ENCODE measurements at places on chromosomes 3 and 15.
A peak's percentile ranks its signal among the peaks of the same experiment; 100 is the strongest.

DNA sequence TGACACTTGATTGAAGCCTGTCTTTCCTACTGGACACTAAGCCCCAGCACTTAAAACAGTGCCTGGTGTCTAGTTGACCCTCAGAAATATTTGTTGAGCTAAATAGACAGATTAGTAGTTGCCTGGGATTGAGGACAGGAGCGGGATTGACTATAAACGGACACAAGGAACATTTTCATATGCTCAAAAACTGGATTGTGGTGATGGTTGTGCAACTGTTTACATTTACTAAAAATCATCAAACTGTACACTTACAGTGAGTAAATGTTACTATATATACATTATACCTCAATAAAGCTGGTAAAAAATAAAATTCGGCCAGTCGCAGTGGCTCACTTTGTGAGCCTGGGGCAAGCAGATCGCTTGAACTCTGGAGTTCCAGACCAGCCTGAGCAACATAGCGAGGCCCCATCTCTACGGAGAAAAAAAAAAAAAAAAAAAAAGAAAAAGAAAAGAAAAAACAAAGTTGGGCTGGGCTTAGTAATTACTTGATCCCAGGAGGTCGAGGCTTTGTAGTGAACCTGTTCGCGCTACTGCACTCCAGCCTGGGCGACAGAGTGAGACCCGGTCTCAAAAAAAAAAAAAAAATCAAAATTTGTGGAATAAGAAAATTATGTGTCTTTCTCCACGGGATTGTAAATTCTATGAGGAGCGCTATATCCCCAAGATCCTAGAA is 632 bp upstream of the IDH3A start:
- DNase-seq = no peak

DNA sequence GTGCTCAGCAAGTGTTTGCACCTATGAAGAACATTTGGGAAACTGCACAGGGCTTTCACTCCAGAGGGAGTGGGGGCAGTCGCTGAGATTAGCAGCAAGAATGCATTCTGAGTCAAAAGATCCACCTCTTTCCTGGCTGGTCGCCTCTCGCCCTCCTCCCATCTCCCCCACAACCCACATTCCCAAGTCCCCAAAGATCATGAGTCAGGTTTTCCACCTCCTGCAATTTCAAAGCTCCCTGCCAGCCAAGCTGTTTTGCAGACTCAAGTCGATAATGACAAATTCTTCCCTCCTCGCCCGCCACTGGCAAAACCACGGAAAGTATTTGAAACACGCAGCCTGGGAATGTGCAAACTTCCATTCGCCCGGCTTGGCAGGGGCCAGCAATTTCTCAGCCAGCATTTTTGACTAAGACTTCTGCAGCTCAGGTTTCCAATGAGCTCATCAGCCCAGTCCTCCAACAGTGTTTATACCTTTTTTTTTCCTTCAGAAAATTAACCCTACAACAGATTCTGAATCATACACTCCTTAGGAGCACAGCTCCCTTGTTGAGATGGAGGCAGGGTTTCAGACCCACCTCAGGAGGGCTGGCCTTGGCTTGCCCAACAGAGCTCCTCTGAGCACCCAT is 181.4 kb downstream of the SMAD6 start:
- DNase-seq = no peak

DNA sequence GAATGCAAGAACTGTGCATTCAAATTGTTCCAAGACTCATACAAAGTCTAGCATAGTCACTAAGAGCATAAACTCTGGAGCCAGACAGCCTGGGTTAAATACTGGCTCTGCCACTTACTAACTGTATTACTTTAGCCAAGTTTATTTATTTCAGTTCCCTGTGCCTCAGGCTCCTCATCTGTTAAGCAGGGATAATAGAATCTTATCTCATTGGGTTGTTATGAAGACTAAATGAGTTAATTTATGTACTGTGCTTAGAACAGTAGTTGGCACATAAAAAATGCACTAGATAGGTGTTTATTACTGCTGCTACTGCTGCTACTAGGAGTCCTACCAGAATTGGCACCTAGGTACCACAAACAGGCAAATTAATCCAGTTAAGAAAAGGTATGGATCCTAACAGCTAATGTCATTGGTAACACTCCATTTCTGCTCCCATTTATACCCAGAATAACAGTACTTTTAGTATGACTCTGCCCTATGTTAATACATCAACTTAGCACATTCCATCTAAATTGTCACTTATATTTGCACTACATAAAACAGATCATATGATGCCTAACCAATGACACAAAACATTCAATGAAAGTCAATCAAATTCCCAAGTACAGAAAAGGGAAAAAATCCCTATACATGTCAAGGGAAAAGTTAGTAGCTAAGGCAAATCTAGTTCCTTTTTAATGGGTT is 45.7 kb downstream of the GSK3B start:
- no peak for DNase-seq

- no peak for DNase-seq
Measured at GRCh38 chr3:99526921-99527320, 111.5 kb upstream of the COL8A1 start.

DNA sequence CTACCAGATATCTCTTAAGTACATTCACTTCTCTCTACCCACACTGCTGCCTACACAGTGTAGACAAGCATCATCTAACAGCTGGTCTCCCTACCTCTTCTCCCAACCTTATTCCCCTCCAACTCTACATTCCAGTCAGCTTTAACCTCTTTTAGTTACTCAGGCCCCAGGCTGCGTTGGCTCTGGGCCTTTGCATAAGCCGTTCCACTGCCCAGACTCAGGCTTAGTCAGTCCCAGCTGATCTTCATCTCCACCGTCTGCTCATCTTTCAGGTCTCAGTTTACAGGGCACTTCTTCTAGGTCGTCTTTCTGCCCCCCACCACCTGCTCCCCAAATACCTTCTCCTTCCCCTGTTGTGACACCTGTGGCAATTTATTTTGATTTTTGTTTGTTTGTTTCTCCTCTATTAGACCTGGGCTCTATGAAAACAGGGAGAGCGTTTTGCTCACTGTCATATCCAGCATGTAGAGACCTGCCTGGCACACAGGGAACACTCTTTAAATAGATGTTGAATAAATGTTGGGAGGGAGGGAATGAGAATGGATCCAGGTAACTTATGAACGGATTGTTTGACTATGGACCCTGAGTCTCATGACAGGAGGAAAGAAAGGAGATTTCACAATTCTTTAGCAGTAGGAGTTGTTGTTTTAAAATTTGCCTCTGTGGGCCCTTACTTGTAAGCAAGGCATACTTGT is 11.1 kb downstream of the SLC27A2 start:
- no peak for DNase-seq

DNA sequence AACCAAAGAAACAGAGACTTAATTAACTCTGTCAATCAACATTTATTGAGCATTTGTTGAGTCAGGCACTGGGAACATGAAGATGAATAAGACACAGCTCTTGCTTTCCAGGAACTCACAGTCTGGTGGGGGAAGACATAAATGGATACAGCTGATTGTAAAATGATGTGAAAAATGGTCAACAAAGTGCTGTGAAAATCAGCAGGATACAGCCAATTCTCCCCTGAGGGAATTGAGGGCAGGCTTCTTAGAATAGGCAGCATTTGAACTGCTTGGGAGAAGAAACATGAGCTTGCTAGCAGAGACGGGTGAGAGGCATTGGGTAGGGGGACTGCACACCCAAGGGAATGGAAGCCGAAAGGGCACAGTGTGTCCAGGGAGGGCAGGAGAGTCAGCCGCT is 41.1 kb downstream of the MFSD1 start:
- no peak for DNase-seq

DNA sequence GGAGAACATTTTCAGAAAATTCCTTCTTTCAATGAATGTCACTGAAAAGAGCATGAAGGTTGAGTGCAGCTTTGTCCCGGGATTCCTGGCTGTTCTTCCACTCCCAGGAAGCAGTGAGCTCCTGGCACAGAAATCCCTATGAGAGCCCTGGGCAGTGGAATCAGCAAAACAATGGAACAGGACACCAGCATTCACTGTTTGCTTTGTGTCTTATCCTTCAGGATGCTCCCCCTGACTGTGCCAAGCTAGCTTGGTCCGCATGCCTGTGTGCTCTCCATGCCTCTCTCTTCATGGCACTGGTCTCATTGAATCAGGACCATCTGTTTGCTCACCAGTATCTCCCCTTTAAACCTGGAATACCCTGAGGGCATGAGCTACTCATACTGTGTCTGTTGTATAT is 102.0 kb upstream of the GADL1 start:
- no peak for DNase-seq

GRCh38 chr3:71926262-71926600 is 141.3 kb upstream of the PROK2 start:
- no peak for DNase-seq

GRCh38 chr3:78668302-78668701 is 1099.5 kb downstream of the ROBO1 start:
- DNase-seq = no peak

GRCh38 chr15:45729141-45729540 is 94.3 kb downstream of the SQOR start:
- DNase-seq = no peak

DNA sequence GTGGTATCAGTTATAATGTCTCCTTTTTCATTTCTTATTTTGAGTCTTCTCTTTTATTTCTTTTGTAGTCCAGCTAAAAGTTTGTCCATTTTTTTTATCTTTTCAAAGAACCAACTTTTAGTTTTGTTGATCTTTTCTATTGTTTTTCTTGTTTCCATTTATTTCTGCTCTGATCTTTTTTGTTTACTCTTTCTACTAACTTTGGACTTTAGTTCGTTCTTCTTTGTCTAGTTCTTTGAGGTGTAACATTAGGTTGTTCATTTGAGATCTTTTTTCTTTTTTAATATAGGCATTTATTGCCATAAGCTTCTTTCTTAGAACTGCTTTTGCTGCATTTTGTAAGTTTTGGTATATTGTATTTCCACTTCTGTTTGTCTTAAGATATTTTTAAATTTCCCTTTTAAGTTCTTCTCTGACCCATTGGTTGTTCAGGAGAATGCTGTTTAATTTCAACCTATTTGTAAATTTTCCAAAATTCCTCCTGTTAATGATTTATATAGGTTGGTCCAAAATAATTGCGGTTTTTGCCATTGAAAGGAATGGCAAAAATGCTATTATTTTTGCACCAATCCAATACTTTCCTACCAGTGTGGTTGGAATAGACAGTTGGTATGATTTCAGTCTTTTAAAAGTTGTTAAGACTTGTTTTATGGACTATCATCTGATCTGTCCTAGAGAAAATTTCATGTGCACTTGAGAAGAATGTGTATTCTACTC is 51.2 kb downstream of the KAT2B start:
- no peak for DNase-seq

GRCh38 chr3:170154084-170154483 is 27.4 kb downstream of the PHC3 start:
- no peak for DNase-seq

GRCh38 chr15:39403640-39404117 is 177.2 kb upstream of the THBS1 start:
- no peak for DNase-seq

DNA sequence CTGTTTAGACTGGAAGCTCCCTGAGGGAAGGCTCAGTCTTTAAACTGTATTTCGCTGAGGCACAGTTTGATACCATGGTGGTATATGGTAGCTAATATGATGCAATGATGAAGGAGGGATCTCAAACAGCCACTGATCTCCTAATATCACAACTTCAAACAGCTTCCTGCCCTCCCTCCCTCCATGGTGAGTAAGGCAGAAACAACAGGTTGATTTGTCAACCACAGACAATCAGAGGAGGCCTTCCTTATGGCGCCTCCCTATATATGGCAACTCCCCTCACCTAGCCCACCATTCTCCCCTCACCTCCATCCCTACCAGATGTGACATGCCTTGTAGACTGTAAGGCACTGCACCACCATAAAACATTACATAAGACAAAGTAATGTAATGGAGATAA is 316.5 kb upstream of the ICE2 start:
- DNase-seq = no peak

- DNase-seq = no peak
Measured at GRCh38 chr3:126613479-126614188, 41.3 kb downstream of the TXNRD3 start.

DNA sequence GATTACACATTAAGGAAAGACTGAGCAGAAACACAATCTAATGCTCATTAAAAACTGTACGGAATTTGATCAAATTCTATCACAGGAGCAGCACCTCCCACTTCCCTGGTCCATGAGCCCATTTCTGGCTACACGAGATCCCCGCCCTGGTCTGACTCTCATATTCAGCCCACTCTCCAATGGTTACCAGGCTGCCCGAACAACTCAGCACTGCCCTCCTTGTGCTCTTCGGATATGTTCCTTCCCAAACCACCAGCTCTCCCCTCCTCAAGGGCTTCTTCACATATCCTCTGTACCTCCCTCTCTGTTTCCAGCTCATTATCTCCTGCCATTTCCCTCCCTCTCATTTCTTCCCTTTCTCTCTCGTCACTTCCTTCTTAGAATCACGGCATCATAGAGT is 180.5 kb downstream of the RSL24D1 start:
- DNase-seq = no peak

DNA sequence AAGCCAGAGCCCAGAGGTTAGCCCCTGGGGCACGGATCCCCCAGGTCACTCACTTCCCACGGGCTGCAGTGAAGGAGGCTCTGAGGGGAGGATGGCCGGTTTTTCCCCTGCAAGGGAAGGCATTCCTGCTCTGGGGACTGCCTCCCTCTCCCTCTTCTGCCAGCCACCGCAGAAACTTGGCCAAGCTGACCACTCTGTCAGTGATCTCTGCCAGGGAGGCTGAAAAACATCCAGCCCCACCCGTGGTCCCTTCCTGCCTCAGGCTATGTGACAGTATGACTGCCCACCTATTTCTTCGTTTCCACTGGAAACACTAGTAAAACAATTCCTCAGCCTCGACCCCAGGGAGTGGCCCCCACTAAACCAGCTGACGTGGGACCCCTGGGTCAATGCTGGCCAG is 14.6 kb upstream of the FANCD2 start:
- no peak for DNase-seq

DNA sequence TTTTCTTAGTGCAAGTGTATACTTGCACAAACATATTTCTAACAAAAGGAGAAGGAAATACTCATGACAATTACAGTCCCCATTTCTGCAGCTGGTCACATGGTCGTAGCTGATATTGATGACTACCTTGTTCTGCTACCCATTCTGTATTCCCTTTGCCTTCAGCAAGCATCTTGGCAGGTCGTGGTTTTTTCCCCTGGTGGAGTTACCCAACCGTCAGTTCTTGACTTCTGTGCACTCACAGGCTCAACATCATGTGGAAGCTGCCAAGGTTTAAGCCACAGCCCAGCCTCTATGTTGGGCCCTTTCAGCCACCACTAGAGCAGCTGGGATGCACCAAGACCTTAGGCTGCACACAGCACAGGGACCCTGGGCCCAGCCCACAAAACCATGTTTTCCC is 56.1 kb downstream of the VGLL3 start:
- no peak for DNase-seq

DNA sequence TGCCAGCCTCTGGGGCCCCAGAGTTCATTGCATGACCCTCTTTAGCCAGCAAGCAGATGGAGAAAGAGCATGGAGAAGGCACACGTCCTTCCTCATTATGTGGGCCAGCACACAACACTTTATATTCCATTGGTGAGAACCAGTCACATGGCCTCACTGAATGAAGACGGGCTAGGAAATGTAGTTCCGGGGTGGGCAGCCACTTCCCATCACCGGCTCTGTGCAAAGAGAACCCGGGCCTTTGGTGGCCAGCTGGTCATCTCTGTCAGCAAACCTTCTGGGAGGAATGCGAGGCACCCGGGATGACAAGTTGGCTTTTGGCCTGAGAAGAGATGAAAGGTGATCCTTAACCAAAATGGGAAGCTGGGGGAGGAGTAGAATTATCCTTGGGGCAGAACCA is 90.2 kb upstream of the VGLL4 start:
- DNase-seq = no peak

GRCh38 chr15:77983708-77984445 is 93.6 kb downstream of the TBC1D2B start:
- DNase-seq = peak; percentile 14

GRCh38 chr3:29245441-29245840 is 35.4 kb upstream of the RBMS3 start:
- no peak for DNase-seq

GRCh38 chr3:117439812-117440211 is 730.2 kb downstream of the TUSC7 start:
- no peak for DNase-seq
